ENCODE measurements at places on chromosomes 5 and 9.

- no peak for DNase-seq
These were observed 21.5 kb upstream of the NFIL3 start for GRCh38 chr9:91445135-91445534.

GRCh38 chr9:4321554-4321953 lies 21.7 kb upstream of the GLIS3 start:
- DNase-seq, result no peak

DNA sequence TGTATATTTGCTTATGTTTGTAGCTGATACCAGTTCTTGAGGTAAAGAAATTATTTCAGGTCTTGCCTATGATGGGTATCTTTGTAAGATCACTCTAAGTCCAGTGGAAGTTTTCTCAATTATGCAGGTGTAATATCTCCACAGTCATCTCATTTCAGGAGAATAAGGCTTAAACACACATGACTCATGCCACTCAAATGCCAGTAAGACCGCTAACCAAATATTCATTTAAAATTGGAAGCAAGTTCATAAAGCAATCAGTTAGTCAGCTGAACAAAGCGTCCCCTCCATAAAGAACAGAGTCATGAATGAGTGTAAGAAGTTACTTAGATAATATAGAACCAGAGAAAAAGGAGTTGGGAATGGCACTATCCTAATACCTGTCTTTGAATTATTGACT lies 248.7 kb downstream of the LURAP1L start:
- no peak for DNase-seq

GRCh38 chr9:101421653-101422065 lies 13.9 kb downstream of the ALDOB start:
- DNase-seq, result no peak

- no peak for DNase-seq
These were observed 66.0 kb downstream of the FRMD3 start for GRCh38 chr9:83472221-83472665.

GRCh38 chr9:106075960-106076327 lies 381.6 kb downstream of the TMEM38B start:
- DNase-seq, result no peak

GRCh38 chr5:42811591-42812446 lies at the start of gene SELENOP:
Gene SELENOP (minus strand): TSS chr5:42811892. CDS start chr5:42808353, 3,539 bp downstream.
- DNase-seq, result no peak

DNA sequence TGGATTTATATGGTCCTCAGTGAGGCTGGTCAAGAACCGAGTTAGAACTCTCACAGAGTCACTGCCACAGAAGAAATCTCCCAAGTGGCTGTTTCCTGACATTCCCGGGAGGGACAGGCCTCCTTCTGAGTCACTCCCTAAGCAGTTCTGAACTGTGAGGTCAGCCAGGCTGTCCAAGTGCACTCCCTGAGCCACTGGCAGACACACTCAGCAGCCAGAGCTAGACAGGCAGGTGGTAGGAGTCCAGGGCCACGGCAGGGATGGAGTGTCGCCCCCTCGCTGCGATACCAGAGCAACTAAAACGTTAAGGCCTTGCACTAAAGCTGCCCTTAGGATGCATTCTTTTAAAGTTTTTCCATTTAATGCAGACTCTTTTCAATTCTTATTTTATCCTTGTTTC lies 3.4 kb downstream of the IL4 start:
- DNase-seq, result no peak

- DNase-seq, result no peak
These were observed 38.2 kb downstream of the ETF1 start for GRCh38 chr5:138504799-138505198.

DNA sequence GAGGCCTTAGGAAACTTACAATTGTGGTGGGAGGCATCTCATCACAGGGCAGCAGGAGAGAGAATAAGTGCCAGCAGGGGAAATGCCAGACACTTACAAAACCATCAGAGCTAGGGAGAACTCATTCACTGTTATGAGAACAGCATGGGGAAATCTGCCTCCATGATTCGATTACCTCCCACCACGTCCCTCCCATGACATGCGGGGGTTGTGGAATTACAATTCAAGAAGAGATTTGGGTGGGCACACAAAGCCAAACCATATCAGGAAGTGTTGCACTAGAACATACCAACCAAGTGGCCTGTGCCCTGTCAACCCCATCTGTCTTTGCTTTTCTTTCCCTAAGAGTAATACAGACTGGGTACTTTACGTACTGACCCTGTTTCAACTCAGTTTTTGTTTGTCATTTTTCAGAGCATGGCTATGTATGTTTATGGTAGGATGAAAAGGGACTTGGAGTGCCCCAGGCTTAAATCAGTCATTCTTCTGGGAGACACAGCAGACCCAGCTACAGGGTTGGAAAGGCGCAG lies 58.3 kb upstream of the TGFBR1 start:
- DNase-seq, result no peak

GRCh38 chr5:139475865-139476617 lies 5.2 kb downstream of the SMIM33 start:
- DNase-seq, result no peak

GRCh38 chr9:72586388-72587130 lies 65.2 kb downstream of the TMC1 start:
- peak; percentile 23 for DNase-seq
